Activated CD4-positive, alpha-beta T cell treated with anti-CD3 and anti-CD28 coated beads, Interleukin-2, amount 10 ng/mL, durations not matched to agents 7 days and 5 days (primary cell): ENCODE measurements at places on chromosomes 11 and 22. TPM values are rescaled to one million over a fixed set of nuclear protein-coding genes. Genes with fewer than 3 reads are reported as not detected.

- DNase-seq, result no peak
Observed at GRCh38 chr11:22130462-22131053, 62.3 kb upstream of the ANO5 start.

DNA sequence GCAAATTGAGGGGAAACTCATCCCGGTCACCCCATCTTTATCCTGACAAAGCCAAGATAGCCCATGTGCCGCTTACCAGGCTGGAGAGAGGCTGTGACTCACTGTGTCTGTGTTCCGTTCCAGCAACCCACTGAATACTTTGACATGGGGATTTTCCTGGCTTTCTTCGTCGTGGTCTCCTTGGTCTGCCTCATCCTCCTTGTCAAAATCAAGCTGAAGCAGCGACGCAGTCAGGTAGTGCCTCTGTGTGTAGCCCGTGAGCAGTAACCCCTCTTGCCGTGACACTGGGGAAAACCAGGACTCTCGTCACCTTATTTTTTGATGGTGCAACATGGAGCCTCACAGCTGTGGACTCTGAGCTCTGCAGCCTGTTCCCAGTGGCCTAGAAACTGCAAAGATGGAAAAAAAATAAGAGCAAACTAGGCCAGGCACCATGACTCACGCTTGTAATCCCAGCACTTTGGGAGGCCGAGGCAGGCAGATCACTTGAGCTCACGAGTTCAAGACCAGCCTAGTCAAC lies 16.9 kb downstream of the C22orf31 start:
- DNase-seq, result no peak

DNA sequence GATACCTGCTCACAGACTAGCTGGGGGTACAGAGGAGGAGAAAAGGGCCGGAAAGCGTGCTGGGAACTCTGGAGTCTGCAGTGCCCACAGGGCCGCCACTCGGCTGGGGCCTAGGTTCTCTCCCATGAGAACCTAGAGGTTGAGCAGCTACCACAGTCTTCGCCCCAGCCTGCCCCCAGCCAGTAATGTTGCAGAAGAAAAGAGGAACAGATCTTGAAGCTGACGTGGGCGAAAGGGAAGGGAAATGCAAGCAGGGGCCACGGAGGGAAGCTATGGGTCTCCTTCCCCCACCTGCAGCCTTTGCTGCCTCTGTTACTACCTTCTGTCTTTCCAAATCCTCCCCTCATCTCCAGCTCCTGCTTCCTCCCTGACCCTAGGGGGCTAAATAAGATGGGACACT lies 28.8 kb upstream of the P2RY2 start:
- DNase-seq, result no peak

- no peak for DNase-seq
Observed at GRCh38 chr11:17206463-17206862, 1.3 kb downstream of the PIK3C2A start.

- DNase-seq, result no peak
Observed at GRCh38 chr22:25380122-25380747, 160.8 kb downstream of the CRYBB2 start.

GRCh38 chr11:126528075-126528474 lies 172.6 kb downstream of the ST3GAL4 start:
- no peak for DNase-seq

DNA sequence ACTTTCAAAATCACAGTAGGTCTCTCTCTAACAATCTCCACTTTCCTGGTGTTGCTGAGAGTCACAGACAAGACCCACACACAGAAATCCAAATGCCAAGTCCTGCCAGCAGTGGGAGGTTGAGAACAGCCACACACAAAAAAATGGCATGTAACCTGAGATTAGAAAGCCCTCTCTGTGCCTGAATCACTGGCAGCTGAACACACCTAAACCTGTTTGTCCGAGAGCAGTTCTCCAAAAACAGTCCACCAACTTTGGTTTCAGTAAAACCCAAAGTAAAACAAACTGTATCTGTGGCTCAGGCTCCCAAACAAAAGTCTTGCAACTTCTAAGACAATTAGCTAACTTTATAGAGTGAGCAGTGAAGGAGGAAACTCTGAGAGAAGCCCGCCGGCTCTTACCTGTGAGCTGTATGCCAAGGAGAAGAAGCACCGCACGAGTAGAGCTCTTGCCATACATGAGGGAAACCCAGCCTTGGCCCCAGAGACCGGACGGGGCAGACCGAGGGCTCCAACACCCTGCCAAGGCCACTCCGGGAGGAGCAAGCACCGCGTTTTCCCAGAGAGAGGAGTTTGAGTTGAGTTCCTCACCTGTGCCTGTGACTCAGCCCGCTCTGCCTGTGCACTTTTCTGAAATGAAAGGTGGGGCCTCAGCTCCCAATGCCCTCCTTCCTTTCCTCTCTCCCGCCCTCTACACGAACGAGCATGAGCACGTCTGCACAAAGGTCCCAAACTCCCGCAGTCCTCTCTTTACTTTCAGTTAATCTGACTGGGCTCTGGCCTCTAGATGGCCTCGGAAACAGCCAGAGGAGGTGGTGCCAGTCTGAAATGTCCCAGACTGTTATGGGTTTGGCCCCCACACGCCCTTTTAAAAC lies at the start of gene MPZL2:
MPZL2 (minus strand) TSS at position 603 of the 874 bp plus-strand sequence; CDS start at position 459, 144 bp downstream.
- DNase-seq, result peak; percentile 37

GRCh38 chr11:26442131-26442530 lies 110.2 kb downstream of the ANO3 start:
- DNase-seq, result no peak

DNA sequence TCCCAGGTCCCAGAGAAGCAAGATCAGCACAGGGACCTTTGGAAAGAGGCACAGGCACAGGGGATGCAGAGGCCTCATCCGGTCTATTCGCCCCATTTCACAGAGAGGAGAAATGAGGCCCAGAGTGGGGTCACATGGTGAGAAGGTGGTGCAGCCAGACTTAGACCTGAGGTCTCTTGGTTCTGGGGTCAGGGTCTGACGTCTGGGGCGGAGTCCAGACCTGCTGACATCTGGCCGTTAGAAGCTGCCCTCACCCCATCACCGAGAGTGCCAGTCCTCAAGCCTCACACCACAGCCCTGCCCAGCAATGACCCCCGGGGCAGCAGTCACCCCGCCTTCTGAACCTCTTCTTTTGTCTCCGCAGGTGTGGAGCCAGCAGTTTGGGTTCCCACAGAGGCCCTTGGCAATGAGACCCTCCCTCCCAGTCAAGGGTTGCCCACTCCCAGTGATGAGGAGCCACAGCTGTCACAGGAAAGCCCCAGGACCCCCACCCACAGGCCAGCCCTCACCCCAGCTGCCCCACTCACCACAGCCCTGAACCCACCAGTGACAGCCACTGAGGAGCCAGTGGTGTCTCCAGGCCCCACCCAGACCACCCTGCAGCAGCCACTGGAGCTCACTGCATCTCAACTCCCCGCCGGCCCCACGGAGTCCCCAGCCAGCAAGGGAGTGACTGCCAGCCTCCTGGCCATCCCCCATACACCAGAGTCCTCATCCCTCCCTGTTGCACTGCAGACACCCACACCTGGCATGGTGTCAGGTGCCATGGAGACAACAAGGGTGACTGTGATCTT lies 62.4 kb downstream of the OTOG start:
- peak; percentile 3 for DNase-seq

GRCh38 chr11:113345978-113346377 lies 31.6 kb downstream of the TTC12 start:
- no peak for DNase-seq

DNA sequence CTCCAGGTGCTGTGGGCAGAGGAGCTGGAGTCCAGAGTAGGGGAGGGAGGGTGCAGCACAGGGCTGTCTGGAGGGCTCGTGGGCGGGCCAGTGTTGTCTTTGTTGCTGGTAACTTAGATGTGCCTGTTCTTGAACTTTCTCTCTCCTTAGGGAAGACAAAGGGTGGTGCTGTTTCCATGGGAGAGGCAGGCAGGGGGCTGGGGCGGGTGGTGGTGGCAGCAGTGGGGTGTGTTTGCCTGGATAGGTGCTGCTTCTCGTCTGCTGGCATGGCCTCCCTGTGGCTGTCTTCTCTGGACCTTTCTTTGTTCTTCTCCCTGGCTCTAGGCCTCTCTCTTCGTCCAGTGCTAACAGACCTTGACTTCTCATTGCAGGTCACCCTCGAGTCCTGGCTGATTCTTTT lies 8.5 kb downstream of the SIDT2 start:
- no peak for DNase-seq

- DNase-seq, result no peak
Observed at GRCh38 chr11:115247361-115247760, 256.9 kb downstream of the CADM1 start.

GRCh38 chr11:102205805-102206204 lies 95.6 kb downstream of the YAP1 start:
- DNase-seq, result no peak

- no peak for DNase-seq
Observed at GRCh38 chr11:113663567-113663966, 42.5 kb downstream of the TMPRSS5 start.

DNA sequence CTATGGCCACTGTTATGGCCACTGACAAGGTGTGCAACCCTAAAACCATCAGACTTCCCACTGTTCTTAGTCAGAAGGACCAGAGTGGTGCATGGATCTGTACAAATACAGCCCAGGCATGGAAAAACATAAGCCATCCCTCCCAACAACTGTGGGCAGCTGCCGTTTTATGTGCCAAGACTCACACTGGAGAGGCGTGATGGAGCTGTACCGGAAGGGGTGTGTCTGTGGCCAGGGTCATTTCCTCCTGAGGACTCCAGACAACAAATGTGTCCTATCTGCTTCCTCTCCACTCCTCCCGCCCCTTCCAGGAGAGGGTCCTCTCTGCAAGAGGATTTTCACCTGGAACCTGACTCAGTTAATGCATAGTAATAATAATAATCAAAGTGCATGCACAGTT lies 29.5 kb downstream of the KCNJ1 start:
- peak; percentile 36 for DNase-seq

DNA sequence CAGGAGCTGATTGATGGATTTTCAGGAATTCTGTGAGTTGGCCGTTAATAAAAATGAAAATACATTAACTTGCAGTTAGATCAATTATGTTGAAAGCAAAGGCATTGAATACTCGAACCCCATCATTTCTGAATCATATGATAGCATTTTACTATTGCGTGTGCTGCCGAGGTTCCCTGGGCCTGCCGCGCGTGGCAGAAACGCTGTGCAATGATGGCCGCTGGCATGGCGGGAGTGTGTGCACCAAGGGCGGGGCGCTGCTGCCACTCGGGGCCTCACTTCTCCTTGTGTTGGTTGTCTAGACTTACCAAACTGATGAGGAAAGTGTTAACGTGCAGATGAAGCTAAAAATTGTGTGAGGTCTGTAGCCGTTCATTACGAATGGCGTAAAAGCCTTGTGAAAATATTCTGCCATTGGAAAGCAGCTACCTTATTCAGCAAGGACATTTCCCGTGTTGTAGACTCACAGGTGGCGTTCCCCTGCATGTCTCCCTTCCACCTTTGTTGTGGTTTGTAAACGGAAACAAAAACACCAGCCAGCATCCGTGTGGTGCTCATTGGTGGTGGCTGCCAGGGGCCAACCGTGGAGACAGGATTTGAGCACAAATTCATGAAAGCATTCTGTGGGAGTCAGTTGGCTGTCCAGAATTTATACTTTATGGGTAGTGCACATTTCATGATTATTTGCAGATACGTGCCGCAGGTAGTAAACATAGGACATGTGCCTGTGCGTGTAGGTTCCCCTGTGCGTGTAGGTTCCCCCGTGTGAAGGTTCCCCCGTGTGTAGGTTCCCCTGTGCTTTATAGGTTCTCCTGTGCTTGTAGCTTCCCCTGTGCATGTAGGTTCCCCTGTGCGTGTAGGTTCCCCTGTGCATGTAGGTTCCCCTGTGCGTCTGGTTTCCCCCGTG lies 5.9 kb upstream of the GRAMD4 start:
- peak; percentile 89 for DNase-seq

DNA sequence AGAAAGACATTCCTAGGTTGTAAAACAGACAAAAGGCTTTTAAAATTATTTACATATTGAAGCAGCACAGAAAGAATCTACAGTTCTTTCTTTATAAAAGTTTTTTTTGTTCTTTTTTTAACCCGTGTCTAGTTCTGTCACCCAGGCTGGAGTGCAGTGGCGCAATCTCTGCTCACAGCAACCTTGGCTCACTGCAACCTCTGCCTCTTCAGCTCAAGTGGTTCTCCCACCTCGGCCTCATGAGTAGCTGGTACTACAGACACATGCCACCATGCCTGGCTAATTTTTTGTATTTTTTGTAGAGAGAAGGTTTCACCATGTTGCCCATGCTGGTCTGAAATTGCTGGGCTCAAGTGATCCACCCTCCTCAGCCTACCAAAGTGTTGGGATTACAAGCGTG lies 3.8 kb upstream of the INCENP start:
- DNase-seq, result no peak

GRCh38 chr11:11626128-11626527 lies 4.3 kb upstream of the GALNT18 start:
- DNase-seq, result no peak

GRCh38 chr22:22019659-22020424 lies 37.3 kb upstream of the TOP3B start:
- no peak for DNase-seq

- DNase-seq, result no peak
Observed at GRCh38 chr11:113473983-113474361, 1.2 kb downstream of the DRD2 start.

DNA sequence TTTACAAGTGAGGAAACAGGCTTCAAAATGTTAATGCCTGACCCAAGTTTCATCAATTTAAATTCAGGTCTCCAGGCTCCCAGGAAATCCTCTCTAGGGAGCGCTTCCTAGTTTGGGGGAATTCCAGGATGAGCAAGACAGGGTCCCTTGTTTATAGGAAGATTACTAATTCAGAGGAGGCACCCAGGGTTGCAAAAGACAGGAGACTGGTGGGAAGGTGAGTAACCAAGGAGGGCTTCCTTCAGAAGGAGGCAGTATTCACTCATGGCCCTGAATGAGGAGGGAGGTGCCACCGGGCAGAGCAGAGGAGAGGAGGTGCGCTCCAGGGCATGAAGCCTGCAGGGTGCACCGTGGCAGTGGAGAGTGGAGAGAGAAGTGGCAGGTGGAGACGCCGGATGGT lies 1.6 kb downstream of the TMEM132A start:
- DNase-seq, result no peak

- DNase-seq, result no peak
Observed at GRCh38 chr11:58503361-58503856, 4.5 kb downstream of the OR5B21 start.

The CHRNA10 gene
- 3.1 TPM for total RNA-seq

The IGF2 gene
- 0.07 TPM for total RNA-seq

The OR4C16 gene
- total RNA-seq, result not detected

The PLA2G6 gene
- 72.0 TPM for total RNA-seq

The MMP10 gene
- total RNA-seq, result not detected

The AQP11 gene
- total RNA-seq, result not detected

The CREB3L1 gene
- not detected for total RNA-seq

The ZNRF3 gene
- total RNA-seq, result 0.72 TPM

The CASP4 gene
- total RNA-seq, result 135 TPM

The TRIM6 gene
- total RNA-seq, result 0.07 TPM

The GLYAT gene
- not detected for total RNA-seq

The APLNR gene
- total RNA-seq, result not detected

The SCGB1C1 gene
- total RNA-seq, result not detected

The OR4D5 gene
- total RNA-seq, result not detected

The RRM1 gene
- total RNA-seq, result 177 TPM

The RAB38 gene
- 1.6 TPM for total RNA-seq
